ENCODE measurements at places on chromosomes 13 and 19. TPM values are rescaled to one million over a fixed set of nuclear protein-coding genes. Genes with fewer than 3 reads are reported as not detected.

Gene IL11
- 26.4 TPM for total RNA-seq

Gene CCDC169
- 1.8 TPM for total RNA-seq

- no peak for DNase-seq
- H3K4me1 ChIP-seq, result no peaks in the 10 kb centered on the region
- no peak overlapping the region for H3K4me3 ChIP-seq
- H3K27me3 ChIP-seq, result peaks cover 2% of the 10 kb centered on the region
These were observed 22.7 kb downstream of the TFDP1 start for GRCh38 chr13:113607056-113607888.

DNA sequence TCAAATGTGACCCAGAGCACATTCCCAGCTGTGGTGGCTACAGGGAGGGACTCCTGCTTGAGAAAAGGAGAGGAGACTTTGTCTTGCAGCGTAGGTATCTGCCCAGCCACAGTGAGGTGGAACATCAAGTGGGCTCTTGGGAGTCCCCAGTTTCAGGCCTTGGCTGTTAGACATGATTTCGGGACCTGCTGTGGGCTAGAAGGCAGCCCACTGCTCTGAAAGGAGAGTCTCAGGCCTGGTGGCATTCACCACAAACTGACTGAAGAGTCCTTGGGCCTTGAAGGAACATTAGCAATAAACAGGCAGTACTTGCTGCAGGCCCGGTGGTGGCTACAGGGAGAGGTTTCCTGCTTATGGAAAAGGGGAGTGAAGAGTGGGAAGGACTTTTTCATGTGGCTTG, 61.8 kb upstream of the TEX29 start:
- H3K27ac ChIP-seq, result no peak overlapping the region
- peaks cover 2% of the 10 kb centered on the region for H3K27me3 ChIP-seq
- peaks cover 39% of the 10 kb centered on the region for H3K36me3 ChIP-seq
- H3K4me1 ChIP-seq, result peaks cover 3% of the 10 kb centered on the region

DNA sequence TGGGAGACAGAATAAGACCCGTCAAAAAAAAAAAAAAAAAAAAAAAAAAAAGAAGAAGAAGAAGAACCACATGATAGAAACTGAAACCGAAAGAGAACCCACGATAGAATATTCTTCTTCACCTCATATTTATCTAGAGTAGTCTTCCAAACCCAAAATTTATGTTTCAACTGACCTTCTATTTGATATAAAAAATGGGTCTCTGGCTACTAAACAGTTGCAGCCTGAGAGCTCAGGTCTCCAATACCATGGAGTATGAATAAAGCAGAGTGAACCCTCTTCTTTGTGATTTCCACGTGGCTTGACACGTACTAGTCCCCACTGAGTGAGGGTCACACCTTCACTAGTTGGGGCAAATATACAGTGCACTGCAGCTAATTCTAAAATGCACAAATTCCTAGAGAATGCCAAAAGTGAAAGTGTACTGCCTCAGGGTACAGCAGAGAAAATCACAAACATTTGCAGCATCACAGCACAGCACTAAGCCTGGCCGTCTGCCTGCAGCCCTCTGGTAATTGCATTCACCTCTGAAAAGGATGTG, 30.8 kb upstream of the RFC3 start:
- H3K27ac ChIP-seq, result no peak overlapping the region
- H3K36me3 ChIP-seq, result no peaks in the 10 kb centered on the region
- H3K4me1 ChIP-seq, result peaks cover 11% of the 10 kb centered on the region
- H3K4me3 ChIP-seq, result peak overlapping the region; percentile 79
- DNase-seq, result peak; percentile 13

All from HFFc6 (cell line).